ENCODE measurements at places on chromosomes 7 and 10. TPM values are rescaled to one million over a fixed set of nuclear protein-coding genes. Genes with fewer than 3 reads are reported as not detected.

The SLC26A4 gene
- 3.2 TPM for total RNA-seq

The CYP2E1 gene
- 5.7 TPM for total RNA-seq

The IQUB gene
- total RNA-seq = 1.0 TPM

The ZNF425 gene
- total RNA-seq = 3.2 TPM

The ALOX5 gene
- 33.7 TPM for total RNA-seq

The CCDC146 gene
- 26.4 TPM for total RNA-seq

The TAS2R5 gene
- total RNA-seq = 6.2 TPM

The PDZD7 gene
- total RNA-seq = 3.8 TPM

The CYP2C19 gene
- total RNA-seq = not detected

The PDE6C gene
- not detected for total RNA-seq

The TRIM73 gene
- total RNA-seq = 8.7 TPM

The CAMK2B gene
- total RNA-seq = 26.9 TPM

The ZYX gene
- total RNA-seq = 178 TPM

The ANXA8 gene
- total RNA-seq = 2.5 TPM

The PDIA4 gene
- 61.5 TPM for total RNA-seq

The UROS gene
- 30.6 TPM for total RNA-seq

The KIF11 gene
- 0.89 TPM for total RNA-seq

The CYP26C1 gene
- 0.85 TPM for total RNA-seq

The FFAR4 gene
- 0.31 TPM for total RNA-seq

The HECW1 gene
- 4.8 TPM for total RNA-seq

The MRC1 gene
- 35.8 TPM for total RNA-seq

The MARVELD1 gene
- total RNA-seq = 59.5 TPM

The RPEL1 gene
- not detected for total RNA-seq

The INTS15 gene
- 26.7 TPM for total RNA-seq

The CYP2C9 gene
- not detected for total RNA-seq

The TLX1 gene
- not detected for total RNA-seq

The HOGA1 gene
- 4.1 TPM for total RNA-seq

The GJD4 gene
- not detected for total RNA-seq

The DYNC1I1 gene
- 4.3 TPM for total RNA-seq
